ENCODE measurements at places on chromosomes 5 and 9.
A peak's percentile ranks its signal among the peaks of the same experiment; 100 is the strongest.

DNA sequence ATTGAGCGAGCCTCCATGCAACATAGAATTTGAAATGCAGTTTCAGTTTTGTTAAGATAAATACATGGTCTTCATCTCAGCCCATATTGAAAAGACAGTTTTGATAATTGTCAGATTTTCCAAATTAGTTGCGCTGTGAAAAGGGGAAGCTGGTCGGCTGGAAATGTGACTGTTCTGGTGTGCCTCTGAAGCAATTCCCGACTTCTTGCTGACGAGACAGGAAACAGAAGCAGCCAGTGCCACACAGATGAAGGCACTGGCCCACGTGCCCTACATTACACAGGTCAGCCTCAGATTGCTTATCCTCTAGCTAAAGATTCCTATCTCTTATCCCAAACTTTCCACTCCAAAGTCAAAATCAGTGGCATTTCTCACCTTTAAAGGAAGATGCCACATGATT lies 214.1 kb upstream of the TLE4 start:
- DNase-seq = no peak

- no peak for DNase-seq
Observed at GRCh38 chr9:132610661-132611060, 28.3 kb downstream of the BARHL1 start.

GRCh38 chr9:126690431-126691051 lies 76.8 kb downstream of the LMX1B start:
- DNase-seq = no peak

DNA sequence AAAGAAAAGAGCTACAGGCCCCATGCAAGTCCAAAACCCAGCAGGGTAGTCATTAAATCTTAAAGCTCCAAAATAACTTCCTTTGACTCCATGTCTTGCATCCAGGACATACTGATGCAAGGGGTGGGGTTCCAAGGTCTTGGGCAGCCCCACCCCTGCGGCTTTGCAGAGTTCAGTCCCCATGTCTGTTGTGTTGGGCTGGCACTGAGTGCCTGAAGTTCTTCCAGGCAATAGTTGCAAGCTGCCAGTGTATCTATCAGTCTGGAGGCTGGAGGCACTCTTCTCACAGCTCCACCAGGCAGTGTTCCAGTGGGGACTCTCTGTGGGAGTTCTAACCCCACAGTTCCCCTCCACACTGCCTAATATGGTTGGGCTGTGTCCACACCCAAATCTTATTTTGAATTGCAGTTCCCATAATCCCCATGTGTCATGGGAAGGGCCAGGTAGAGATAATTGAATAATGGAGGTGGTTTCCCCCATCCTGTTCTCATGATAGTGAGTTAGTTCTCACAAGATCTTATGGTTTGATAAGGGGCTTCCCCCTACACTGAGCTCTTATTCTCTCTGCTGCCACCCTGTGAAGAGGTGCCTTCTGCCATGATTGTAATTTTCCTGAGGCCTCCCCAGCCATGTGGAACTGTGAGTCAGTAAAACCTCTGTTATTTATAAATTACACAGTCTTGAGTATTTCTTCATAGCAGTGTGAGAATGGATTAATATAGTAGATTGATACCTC lies 237.5 kb upstream of the ADRA1B start:
- no peak for DNase-seq

DNA sequence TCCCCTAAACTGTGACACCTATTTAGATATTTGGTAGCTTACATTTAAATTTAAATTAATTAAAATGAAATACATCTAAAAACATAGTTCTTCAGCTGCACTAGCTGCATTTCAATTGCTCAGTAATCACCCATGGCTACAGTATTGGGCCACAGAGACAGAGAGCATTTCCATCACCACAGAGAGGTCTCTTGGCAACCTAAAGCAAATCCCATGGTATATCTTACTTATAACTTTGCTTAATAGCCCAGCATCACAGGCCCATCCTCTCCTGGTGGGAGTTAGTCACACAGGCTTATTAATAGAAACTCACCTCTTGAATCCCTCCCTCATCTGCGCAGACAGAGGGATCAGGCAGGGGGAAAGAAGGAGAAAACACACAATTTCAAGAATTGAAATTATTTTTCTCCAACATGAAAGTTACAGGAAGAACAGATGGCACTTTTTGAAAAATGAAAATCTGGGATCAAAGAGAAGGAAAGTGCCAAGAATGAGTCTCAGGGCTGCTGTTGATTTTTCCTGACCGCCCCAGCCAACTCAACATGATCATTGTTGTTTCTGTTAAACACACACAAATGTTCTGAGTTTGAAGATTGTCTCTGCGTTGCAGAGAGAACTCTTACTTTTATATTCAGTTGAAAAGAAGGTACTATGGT lies 144.6 kb downstream of the CMYA5 start:
- DNase-seq = no peak

GRCh38 chr9:14500705-14501104 lies 186.8 kb upstream of the NFIB start:
- DNase-seq = no peak

GRCh38 chr9:132311978-132312377 lies 42.8 kb downstream of the SETX start:
- DNase-seq = no peak

GRCh38 chr9:31078175-31078574 lies 1306.3 kb upstream of the ACO1 start:
- no peak for DNase-seq

GRCh38 chr9:98678244-98678842 lies 30.4 kb downstream of the GABBR2 start:
- no peak for DNase-seq

- no peak for DNase-seq
Observed at GRCh38 chr9:116286297-116286696, 132.7 kb downstream of the PAPPA start.

GRCh38 chr5:121628783-121629182 lies 222.9 kb upstream of the FTMT start:
- no peak for DNase-seq

- no peak for DNase-seq
Observed at GRCh38 chr5:37792975-37793631, 46.7 kb downstream of the GDNF start.

GRCh38 chr9:19456426-19456825 lies 47.6 kb downstream of the ACER2 start:
- no peak for DNase-seq

DNA sequence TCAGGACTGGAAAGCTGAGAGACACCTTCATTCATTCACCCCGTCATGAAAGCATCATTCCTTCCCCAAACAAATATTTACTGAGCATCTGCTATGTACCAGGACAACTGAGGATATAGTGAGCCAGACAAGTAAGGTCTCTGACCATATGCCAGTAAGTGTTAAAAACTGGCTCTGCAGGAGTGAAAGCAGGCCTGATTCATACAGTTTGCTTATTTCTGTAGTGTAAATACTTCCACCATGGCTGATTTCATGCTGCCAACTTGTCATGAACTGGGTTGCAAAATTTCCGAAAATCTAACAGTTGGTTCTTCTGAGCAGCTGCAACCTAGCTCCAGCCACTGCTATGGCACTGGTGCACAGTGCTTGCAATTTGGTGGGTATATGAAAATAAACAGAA lies 68.1 kb downstream of the YIPF5 start:
- no peak for DNase-seq

DNA sequence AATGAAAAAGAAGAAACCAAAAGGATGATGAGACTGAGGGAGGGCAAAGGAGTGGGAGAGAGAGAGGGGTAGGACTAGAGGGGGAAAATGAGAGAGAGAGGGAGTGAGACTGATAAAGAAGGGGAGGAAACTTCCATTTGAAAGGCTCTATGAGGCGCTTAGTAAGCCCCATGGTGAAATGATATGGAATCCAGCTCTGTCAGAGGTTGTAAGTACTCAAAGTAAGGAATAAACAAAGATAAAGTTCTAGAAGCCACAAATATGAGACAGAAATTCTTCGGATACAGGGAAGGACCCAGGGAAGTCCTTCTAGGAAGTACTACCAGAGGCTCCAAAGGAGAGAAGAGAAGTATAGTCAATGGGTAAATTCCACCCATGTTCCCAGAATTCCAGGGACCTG lies 21.7 kb upstream of the VLDLR start:
- no peak for DNase-seq

- no peak for DNase-seq
Observed at GRCh38 chr5:172245703-172246125, 37.9 kb downstream of the UBTD2 start.

DNA sequence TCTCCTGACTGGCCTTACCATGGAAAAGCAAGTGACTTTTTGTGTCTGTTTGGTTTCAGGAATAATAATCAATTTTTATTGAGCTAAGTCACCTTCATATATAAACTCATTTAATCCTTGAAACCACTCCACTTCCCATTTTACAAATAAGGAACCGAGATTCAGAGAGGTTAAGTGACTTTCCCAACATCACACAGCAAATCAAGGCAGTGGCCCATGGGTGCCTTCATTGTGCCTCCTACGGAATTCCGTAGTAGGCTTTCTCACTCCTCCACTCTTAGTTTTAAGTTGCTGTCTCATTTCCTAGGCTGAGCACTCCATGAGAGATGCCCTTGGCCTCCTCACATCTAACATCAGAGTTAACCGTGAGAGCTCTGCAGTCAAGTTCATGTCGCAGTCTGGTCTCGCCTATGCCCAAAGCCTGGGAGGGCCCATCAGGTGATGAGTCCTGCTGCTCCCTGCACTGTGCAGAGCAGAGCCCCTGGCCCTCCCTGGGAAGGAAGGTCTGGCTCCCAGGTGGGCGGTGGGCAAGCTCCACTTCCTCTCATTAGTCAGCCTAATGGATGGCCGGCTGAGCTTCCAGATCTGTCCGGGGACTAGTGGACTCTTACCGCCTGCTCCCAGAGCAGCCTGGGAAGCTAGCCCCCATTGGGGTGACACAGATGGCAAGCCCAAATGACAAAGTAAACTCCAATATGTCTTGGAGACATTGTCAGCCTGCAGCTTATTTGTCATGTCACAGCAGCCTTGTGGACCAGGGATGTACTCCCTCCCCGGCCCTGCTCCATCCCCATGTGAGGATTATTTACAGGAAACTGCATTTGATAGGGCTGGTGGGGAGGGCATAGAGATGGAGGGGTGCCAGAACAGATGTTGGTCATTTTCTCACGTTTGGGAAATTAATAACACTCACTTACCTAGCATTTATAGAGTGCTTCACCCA lies 123.4 kb downstream of the MVB12B start:
- DNase-seq = no peak

- DNase-seq = no peak
Observed at GRCh38 chr9:95979446-95979845, 104.0 kb downstream of the ERCC6L2 start.

DNA sequence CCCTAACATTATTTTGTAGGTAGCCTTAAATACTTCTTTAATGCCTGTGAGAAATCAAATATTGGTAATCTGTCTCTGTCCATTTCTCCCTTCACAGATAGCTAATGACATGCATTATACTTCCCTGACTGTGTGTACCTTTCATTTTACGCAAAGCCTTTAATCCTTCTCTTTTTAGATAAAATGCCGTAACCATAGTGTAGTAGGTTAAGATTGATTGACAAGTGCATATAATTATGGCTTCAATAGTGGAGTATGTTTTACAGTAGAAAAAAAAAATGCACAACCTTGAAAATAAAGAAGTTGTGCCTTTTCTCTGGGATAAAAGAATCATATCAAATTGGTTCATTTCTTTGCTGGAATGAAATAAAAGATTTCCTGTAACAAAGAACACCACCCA lies 559.6 kb upstream of the GRAMD2B start:
- DNase-seq = no peak

- DNase-seq = no peak
Observed at GRCh38 chr5:66972004-66972403, 224.6 kb downstream of the CD180 start.

- no peak for DNase-seq
Observed at GRCh38 chr5:32264957-32265572, 47.7 kb downstream of the MTMR12 start.

DNA sequence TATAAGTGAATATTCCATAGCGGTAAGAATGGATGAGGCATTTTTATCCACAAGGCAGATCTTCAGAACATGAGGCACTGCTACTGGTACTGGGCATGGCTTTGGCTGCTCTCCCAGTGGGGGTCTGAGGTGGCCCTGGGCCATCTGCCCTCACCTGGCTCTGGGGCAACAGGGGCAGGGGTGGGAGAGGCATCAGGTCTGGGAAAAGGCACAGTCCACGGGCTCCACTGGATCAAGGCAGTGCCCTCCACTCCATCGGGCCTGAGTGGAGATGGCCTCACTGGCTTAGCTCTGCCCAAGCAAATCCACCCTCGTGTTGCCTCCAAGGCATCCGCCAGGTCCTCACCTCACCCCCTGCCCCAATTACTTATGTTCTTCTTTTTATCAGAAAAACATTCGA lies 10.9 kb upstream of the NKD2 start:
- DNase-seq = no peak

DNA sequence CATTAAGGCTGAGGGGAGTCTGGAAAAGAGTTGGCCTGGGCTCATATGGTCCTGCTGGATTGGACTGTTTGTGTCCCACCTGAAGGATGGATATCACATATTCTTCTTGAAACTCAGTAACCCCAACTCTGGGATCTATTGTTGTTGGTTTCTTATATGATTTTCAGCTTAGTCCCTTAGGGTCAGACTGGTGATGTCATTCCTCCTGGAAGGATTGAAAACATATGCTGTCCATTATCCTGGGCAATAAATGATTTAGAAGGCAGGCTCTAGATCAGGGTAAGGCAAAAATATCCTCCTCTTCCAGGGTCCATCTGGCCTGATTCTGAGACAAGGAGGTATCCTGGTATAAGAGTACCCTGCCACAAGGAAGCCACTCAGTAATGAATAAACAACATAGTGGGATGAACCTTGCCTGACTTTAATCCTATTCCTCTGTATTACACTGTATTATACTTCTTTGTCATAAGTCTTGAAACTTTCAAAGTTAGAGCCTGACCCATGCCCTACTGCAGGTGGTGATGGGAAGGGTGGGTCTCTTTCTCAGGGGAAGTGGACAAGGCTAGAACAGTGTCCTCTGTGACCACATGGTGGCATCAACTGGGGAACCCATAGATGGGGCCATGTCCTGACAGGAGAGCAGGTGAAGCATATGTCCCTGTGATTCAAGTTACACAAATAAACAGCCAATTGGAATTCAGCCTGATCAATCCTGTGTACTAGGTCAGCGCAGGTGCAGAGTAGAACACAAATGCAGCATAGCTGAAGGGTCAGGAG lies 454.4 kb upstream of the TRPC7 start:
- DNase-seq = no peak

GRCh38 chr9:91433180-91433579 lies 9.5 kb upstream of the NFIL3 start:
- no peak for DNase-seq

DNA sequence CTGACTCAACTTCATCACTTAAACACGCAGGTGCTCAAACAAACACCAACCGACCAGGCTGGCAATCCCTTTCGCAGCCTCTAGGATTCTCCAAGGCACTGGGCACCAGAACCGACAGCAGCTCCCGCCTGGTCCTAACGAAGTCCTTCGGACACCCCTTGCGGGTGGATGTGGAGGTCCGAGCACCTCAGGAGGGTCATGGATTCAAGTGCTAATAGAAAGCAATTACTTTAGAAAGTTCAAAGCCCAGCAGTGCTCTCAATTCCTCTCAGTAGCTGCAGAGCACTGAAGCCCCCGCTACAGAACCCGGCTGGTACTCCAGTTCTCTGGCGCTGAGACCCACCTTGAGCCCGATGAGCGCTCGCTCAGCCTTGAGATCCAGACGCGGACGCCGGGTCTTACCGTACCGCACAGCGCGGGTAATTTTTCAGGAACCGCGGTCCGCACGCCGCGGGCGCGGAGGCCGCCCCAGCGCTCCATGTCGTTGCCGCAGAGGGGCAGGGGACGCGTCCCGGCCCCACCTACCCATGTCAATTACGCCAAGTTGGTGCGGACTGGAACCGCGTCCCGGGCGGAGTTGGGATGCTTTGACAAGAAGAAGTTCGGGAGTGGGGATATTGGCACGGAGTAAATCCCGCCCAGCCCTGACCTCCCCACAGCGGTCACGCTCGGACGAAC lies 638 bp downstream of the MARCHF3 start:
- DNase-seq = peak; percentile 43

GRCh38 chr5:180598316-180598701 lies 7.0 kb upstream of the SCGB3A1 start:
- DNase-seq = no peak

All from right renal pelvis (tissue), 4 donors.